ENCODE measurements at places on chromosomes 4 and X. TPM values are rescaled to one million over a fixed set of nuclear protein-coding genes. Genes with fewer than 3 reads are reported as not detected.

Gene TRIM2
- 158 TPM for total RNA-seq

- H3K4me3 ChIP-seq, result no peak overlapping the region
- no peaks in the 10 kb centered on the region for H3K36me3 ChIP-seq
- H3K27me3 ChIP-seq, result no peaks in the 10 kb centered on the region
Measured at GRCh38 chr4:177451108-177451500, 8.9 kb upstream of the AGA start.

- no peaks in the 10 kb centered on the region for H3K27me3 ChIP-seq
- no peaks in the 10 kb centered on the region for H3K36me3 ChIP-seq
- no peak for DNase-seq
Measured at GRCh38 chr4:48752246-48752645, 27.8 kb downstream of the FRYL start.

Gene TEX13C
- total RNA-seq, result not detected

Gene NEUROG2
- not detected for total RNA-seq

GRCh38 chr4:24613502-24613901 lies 29.1 kb upstream of the DHX15 start:
- no peak for DNase-seq
- H3K4me1 ChIP-seq, result no peaks in the 10 kb centered on the region
- H3K4me3 ChIP-seq, result no peak overlapping the region
- H3K36me3 ChIP-seq, result no peaks in the 10 kb centered on the region
- H3K27ac ChIP-seq, result no peak overlapping the region
- H3K27me3 ChIP-seq, result no peaks in the 10 kb centered on the region

Gene OCRL
- total RNA-seq, result 33.2 TPM

DNA sequence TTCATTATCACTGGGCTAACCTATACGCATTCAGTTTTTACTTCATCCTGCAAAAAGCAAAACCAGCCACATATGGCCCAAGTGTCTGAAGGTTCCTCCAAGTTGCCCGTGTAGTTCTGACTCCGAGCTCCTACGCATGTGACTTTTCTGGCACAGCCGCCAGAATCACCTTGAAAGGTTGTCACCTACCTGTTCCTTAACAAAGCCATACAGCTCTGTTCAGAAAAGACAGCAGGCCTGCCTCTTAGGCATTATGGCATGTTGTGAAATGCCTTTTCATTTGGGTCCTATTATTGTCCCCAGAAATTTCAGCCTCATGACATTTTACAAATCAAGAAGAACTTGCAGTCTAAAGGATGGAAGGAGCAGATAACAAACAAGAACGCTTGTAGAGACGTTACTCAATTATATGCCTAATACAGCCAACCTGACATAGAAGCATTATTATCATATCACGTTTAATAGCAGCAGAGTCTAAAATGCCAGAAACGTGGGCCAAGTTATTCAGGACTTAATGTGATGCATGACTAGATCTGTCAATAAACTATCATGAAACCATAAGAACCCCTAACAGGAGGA lies 118.5 kb downstream of the RBM47 start:
- no peaks in the 10 kb centered on the region for H3K36me3 ChIP-seq
- H3K4me1 ChIP-seq, result no peaks in the 10 kb centered on the region
- H3K4me3 ChIP-seq, result peak overlapping the region; percentile 65
- H3K27me3 ChIP-seq, result no peaks in the 10 kb centered on the region

GRCh38 chrX:75522565-75523431 lies at the start of gene ZDHHC15:
Gene ZDHHC15 (minus strand): TSS chrX:75523037. CDS start chrX:75523024, 13 bp downstream.
- peak; percentile 55 for DNase-seq
- H3K27ac ChIP-seq, result peak within 1 kb of the TSS; percentile 49
- H3K4me1 ChIP-seq, result no peaks in the 10 kb centered on the region
- H3K36me3 ChIP-seq, result no peaks in the 10 kb centered on the region
- H3K27me3 ChIP-seq, result no peaks in the 10 kb centered on the region
- H3K4me3 ChIP-seq, result peak within 1 kb of the TSS; percentile 18

GRCh38 chr4:7156328-7156727 lies 36.0 kb upstream of the SORCS2 start:
- no peak overlapping the region for H3K27ac ChIP-seq
- H3K27me3 ChIP-seq, result no peaks in the 10 kb centered on the region
- H3K4me3 ChIP-seq, result no peak overlapping the region
- H3K36me3 ChIP-seq, result no peaks in the 10 kb centered on the region
- no peak for DNase-seq

Gene BLTP1
- 174 TPM for total RNA-seq

GRCh38 chr4:142416711-142417275 lies 429.3 kb downstream of the INPP4B start:
- no peaks in the 10 kb centered on the region for H3K36me3 ChIP-seq
- H3K4me3 ChIP-seq, result no peak overlapping the region
- H3K27ac ChIP-seq, result peak overlapping the region; percentile 2
- H3K27me3 ChIP-seq, result no peaks in the 10 kb centered on the region
- H3K4me1 ChIP-seq, result no peaks in the 10 kb centered on the region

Gene RUFY3
- 113 TPM for total RNA-seq

All from Peyer's patch (tissue), 4 donors.